ENCODE measurements at places on chromosomes 13 and 19. TPM values are rescaled to one million over a fixed set of nuclear protein-coding genes. Genes with fewer than 3 reads are reported as not detected.

Gene PRX
- 3.3 TPM for total RNA-seq

Gene ENOX1
- 0.33 TPM for total RNA-seq

DNA sequence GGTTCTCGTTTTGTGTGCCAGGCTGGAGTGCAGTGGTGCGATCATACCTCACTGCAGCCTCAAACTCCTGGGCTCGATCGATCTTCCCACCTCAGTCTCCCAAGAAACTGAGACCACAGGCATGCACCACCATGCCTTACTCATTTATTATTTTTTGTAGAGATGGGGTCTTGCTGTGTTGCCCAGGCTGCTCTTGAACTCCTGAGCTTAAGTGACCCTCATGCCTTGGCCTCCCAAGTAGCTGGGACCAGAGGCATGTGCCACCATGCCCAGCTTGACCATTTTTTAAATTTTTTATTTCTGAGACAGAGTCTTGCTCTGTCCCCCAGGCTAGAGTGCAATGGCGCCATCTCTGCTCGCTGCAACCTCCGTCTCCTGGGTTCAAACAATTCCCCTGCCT is 10.2 kb upstream of the GNA11 start:
- no peaks in the 10 kb centered on the region for H3K4me1 ChIP-seq
- no peak for DNase-seq
- H3K4me3 ChIP-seq, result no peak overlapping the region
- no peaks in the 10 kb centered on the region for H3K27me3 ChIP-seq
- no peak overlapping the region for H3K27ac ChIP-seq
- no peaks in the 10 kb centered on the region for H3K36me3 ChIP-seq

GRCh38 chr19:10543420-10544241 is at the start of gene ATG4D:
TSS of gene ATG4D (plus strand) at chr19:10543904. CDS start at chr19:10544091, 187 bp downstream.
- H3K4me1 ChIP-seq, result no peaks in the 10 kb centered on the region
- peak within 1 kb of the TSS; percentile 85 for H3K4me3 ChIP-seq
- peak; percentile 95 for DNase-seq
- H3K27ac ChIP-seq, result no peak within 1 kb of the TSS
- H3K36me3 ChIP-seq, result peaks cover 10% of the 10 kb centered on the region

DNA sequence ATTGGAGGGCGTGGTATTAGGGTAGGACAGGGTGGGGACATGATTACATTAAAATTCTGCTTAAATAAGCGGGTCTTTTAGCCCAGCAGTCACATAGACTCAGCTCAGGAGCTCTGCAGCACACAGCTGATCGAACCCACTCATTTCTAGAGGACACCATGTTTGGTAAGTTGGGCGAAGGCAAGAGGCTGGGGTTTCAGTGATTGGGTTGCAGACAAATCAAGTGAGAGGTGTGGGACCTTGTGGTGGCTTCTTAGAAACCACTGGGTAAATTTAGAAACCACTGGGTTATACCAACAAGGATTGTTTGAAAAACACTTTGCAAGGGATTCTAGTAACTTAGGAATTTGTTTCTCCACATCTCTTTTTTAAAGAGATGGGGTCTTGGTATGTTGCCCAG is at the start of gene LEUTX:
TSS of gene LEUTX (plus strand) at position 92 of the 400 bp plus-strand sequence. CDS start at position 159, 67 bp downstream.
- H3K27ac ChIP-seq, result no peak within 1 kb of the TSS
- H3K36me3 ChIP-seq, result no peaks in the 10 kb centered on the region
- H3K4me3 ChIP-seq, result no peak within 1 kb of the TSS
- no peak for DNase-seq
- H3K27me3 ChIP-seq, result peaks cover 8% of the 10 kb centered on the region
